ENCODE measurements at places on chromosomes 7 and 10.

DNA sequence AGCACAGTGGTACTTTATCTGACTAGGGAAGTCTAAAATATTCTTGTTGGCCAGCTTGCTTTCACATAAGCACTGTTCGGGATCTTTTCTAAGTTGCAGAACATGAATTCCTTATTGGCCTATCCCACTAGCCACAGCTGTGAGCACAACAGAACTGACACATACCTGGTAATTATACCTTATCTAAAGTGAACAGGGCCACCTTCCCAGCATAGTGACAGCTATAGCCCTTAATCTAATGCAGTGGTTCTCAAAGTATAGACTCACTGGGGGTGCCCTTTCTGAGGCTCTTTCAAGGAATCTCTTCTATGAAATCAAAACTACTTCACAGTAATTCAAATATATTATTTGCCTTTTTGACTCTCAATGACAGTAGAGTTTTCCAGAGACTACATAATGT, 184.7 kb upstream of the KAT6B start:
- no peak for DNase-seq

DNA sequence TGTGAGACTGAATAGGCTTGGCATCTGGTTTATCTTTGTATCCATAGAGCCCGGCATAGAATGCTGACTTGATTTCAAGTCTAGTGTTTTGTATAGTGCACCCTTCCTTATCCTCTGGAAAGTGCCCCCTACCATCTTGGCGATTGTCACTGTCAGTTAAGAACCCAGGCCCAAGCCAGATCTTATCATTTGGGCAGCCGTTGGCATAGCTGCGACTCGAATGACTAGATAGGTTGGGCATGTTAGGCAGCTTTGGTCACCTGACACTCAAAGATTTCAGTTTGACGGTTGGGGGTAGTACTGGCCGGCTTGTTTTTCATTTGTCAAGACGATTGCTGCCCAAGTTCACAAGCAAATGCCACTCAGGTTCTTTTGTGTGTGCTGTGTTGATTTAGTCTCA, 6.6 kb downstream of the NIPSNAP2 start:
- DNase-seq = no peak

GRCh38 chr7:32158076-32158475, 87.9 kb upstream of the PDE1C start:
- no peak for DNase-seq

DNA sequence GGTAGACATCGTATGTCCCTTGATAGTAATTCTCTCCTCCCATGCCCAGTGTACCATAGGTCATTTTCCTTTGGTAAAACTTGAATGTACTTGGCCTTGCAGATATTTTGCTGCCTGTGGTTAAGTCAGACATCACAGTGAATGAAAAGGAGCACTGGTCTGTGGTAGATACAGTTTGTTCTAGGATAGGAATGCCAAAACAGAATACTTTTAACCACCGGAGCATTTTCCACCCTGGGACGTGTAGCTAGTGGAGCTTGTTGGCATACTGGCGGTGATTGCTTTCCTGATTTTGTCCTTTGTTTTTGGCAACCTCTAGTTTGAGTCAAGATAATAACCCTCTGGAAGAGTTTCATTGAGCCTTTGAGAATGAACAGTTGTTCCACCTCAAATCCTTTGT, 92.0 kb upstream of the BMPER start:
- peak; percentile 14 for DNase-seq

- DNase-seq = no peak
Observed at GRCh38 chr10:35063837-35064454, 26.2 kb downstream of the CUL2 start.

GRCh38 chr10:32446536-32447406, 831 bp downstream of the CCDC7 start:
- DNase-seq = peak; percentile 57

DNA sequence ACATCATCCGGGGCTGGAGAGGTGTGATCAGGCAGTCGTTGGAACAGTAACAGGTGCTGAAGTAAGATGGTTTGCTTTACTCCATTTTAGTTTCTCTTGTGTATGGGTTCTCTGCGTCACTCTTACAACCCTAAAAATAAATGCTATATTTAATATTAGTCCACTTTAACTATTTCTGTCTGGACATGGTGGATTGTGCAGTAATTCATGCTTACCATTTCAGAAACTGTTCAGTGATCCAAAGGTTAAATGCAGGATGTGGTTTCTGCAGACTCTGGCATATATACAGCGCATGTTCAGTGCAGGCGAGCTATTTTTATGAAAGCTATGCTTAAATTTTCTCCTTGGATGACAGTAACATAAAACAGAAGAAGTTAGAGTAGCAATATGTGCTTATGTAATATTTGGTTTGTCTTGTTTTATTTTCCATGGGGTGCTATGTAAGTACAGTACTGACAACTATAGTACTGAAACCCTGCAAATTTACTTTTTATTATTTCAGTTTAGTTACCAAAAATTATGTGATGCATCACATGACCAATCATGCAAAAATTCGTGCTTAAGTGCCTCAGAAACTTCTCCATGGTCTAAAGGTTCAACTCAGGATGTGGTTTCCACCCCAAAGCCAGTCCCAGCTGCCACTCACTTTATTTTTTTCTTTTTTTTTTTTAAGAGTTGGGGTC, 46.6 kb upstream of the GRID1 start:
- no peak for DNase-seq

- DNase-seq = peak; percentile 45
Observed at GRCh38 chr7:155763691-155764437, 48.4 kb downstream of the SHH start.

GRCh38 chr10:29811751-29812427, 177.1 kb upstream of the SVIL start:
- DNase-seq = peak; percentile 97

DNA sequence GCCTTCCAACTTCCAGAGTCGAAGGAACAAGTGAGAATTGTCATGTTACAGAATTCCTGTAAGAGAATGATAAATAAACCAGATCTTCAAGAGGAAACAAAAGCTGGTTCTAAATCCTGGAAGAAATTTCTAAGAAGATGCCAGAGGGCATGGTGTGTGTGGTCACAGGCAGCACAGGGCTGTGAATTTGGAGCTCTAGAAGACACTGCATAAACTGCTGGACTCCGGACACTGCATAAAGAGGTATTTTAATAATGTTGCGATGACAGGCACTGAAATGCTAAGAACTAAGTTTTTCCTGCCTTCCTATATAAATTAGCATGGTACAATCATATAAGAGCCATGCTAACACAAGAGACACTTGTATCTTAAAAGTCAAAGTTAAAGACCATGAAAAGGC, 86.0 kb downstream of the LARP4B start:
- no peak for DNase-seq

DNA sequence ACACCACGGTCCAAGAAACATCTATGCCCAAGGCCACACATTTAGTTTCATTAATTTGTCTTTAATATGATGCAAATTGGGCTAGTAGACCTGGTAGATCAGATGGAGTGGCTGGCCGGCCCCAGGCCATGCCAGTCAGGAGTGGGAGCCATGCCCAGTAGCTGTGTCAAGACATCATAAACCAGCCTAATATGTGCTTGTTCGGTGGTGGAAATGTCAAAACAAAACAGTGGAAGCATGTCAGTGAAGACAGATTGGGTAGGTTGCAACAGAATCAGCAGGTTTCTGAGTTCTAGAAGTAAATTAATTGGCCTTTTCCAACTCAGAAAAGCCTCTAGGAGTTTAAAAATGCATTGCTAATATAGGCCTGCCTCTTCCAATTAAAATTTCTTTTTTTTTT, 124.7 kb downstream of the NRP1 start:
- no peak for DNase-seq

DNA sequence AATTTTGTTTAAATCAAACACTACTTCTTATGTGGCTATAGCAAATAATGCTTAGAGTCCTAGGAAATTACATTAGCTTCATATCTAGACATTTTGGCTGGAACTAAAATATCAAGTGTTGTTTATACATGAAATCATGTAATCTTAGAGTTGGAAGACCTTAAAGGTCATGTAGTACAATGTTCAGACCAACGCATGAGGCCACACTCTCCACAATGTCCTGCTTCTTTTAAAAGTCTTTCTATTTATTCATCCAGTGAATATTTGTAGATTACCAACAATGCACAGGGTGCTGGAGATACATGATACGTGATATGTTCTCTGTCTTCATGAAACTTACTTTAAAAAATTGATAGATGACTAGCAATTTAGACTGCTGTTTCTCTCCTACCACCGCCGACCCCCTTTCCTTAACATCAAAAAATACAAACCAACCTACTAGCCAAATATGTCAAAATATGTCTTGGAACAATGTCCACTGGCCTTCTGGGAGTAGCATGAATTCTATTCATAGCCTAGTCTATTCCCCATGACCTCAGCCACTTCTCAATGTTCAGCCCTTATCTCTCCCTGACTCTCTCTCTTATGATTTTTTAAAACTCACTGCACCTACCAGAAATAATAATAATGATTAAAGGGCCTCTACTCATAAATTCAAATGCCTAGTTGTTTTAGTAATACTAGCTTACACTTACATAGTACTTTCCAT, 59.5 kb upstream of the CAV2 start:
- DNase-seq = no peak

DNA sequence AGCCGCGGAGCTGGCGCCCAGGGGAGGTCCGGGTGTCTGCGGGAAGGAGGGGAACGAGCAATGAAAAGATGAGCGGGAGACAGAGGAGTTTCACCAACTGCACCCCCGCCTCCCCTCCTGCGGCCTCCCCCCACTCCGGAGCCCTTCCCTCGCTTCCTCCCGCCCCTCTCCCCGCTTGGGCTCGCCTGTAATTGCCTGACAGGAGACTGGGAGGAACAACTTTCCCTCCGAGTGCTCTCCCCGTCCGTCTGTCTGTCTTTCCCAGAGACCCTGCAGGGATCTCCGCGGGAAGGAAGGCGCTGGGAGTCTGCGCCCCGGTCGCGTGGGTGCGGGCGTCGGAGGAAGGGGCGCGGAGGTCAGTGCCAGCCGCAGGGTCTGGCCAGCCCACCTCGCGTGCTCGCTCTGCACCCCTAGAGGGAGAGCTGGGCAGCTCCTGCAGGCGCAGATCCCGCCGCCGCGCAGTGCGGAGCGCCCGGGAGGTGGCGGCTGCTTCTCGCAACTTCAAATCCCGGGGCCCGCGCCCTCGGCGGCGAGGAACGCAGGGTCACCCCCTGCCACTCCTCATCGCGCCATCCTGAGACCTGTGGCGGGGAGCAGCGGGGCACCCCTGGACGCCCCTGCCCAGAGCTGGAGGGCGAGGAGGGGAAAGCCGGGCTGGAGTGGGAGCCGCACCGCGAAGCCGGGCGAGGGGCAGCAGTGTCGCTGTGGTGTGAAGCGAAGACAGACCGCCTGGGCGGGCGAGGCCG, 511 bp upstream of the NRP1 start:
- peak; percentile 92 for DNase-seq

DNA sequence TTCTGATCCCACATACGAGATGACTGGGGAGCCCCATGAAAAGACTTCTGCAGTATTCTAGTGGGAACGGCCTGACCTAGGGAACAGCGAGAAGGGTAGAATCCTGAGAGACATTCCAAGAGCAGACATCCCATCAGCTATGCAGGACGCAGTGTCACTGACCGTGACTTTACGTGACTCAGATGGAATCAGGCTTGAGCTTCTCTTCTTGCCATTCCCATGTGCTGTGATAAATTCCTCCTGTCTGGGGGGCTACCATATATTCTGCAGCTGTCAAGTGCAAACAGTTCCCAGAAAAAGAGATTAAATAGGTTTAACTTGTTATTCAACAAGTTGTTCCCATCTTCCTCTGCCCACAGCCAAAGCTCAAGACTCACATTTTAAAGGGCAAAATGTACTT, 73.1 kb upstream of the PDE1C start:
- DNase-seq = no peak

DNA sequence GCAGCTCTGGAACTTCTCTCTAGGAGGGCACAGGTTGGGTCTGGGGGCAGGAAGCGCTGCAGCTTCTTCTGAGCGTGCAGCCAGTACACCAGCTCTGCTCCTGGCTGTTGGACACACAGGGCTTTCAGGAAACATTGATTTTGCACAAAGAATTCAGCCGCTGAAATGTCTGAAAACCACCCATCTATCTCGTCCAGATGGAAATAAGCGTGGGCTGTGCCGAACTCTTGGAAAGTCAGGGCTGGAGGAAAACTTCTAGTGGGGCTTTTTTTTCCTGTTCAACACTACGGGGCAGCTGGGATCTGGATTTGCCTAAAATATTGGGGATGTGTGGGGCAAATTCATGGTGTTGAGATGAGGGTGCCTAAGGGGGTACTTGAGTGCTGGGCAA, 31.2 kb downstream of the PALD1 start:
- no peak for DNase-seq

Data from fibroblast of mammary gland (primary cell).